ENCODE measurements at places on chromosomes 5 and 9. TPM values are rescaled to one million over a fixed set of nuclear protein-coding genes. Genes with fewer than 3 reads are reported as not detected.

Gene ZNG1E
- polyA plus RNA-seq = 21.8 TPM

Gene LRRTM2
- polyA plus RNA-seq = 1.9 TPM

Gene PCAT7
- polyA plus RNA-seq = not detected

Gene KCNV2
- polyA plus RNA-seq = not detected

Gene TMC1
- polyA plus RNA-seq = not detected

Gene NOXA1
- 0.06 TPM for polyA plus RNA-seq

Gene MCIDAS
- polyA plus RNA-seq = not detected

Gene SLC23A1
- polyA plus RNA-seq = 0.10 TPM

Gene HCN1
- polyA plus RNA-seq = not detected

Gene PCDHB13
- polyA plus RNA-seq = 0.73 TPM

Gene TAF1L
- not detected for polyA plus RNA-seq

Gene C6
- polyA plus RNA-seq = 0.22 TPM

Gene PTGS1
- polyA plus RNA-seq = 78.3 TPM

Gene ZNF883
- 1.3 TPM for polyA plus RNA-seq

Gene ADAMTSL2
- polyA plus RNA-seq = not detected

Gene HAVCR1
- polyA plus RNA-seq = 0.29 TPM

Gene MCC
- polyA plus RNA-seq = 17.0 TPM

Gene APBA1
- 8.5 TPM for polyA plus RNA-seq

Gene B4GALT1
- polyA plus RNA-seq = 55.3 TPM

Gene LAMC3
- not detected for polyA plus RNA-seq

Gene NCS1
- polyA plus RNA-seq = 69.9 TPM

Gene SLC38A9
- polyA plus RNA-seq = 21.1 TPM

Gene FCN1
- not detected for polyA plus RNA-seq

Gene PLAC8L1
- polyA plus RNA-seq = 0.15 TPM

Gene KLHL3
- polyA plus RNA-seq = 2.1 TPM

Gene OTP
- not detected for polyA plus RNA-seq

Gene BHMT
- not detected for polyA plus RNA-seq

Gene PCDHB16
- polyA plus RNA-seq = 0.66 TPM

Gene AIF1L
- polyA plus RNA-seq = 0.31 TPM

Data from AG04450 (cell line).